Fibroblast of skin of right biceps (primary cell): ENCODE measurements at places on chromosomes 13 and 19.

- no peak for DNase-seq
Measured at GRCh38 chr13:26021516-26021915, 30.3 kb downstream of the SHISA2 start.

DNA sequence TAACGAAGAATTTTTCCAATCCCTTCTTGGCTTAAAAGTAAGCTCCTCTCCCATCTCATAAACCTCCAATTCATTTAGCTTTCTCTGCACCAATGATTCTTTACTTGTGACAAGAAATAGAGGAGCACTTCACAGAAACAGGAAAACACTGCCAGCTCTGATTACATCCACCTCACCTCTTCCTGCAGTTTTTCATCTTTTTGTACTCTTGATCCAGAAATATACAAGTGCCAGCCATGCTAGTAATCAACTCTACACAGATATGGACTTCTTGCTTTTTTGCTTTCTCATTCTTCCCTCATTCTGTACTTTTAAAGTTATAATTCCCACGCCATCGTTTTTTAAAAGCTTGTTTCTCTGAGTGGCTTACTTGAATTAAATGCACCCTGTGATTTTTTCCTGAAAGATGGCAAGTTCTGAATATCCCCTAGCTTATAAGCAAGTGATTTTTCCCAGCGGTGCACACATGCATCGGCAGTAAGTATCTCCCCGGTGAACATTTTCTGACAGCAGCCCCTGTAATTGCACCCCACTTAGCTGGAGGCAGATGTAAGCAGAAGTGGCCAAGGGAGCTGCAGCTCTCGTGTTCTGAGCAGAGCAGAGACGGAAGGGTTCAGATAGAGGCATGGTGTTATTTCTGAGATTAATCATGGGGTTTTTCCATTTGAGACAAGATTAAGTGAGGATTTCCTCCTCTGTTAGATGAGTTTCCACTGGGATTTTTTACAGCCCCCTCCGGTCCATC, 340.7 kb downstream of the SLC7A1 start:
- DNase-seq: no peak

DNA sequence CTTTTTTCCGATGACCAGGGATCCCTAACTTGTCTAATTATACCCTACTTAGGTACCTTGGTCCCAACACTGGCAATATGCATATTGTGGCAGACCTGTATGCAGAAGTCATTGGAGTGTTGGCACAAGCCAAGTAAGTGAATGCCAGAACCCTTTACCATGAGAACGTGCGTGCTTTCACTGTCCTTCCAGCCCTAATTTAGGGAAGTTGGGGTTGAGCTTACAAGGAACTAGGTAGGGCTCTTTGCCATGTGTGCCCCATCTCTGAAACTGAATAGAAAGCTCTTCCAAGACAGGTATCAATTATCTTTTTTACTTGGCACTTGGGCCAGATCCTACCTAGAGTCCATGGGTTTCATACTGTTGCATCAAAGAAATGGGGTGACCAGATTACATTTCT, 93.2 kb downstream of the FRY start:
- DNase-seq: no peak

GRCh38 chr13:57666131-57666953, 34.8 kb downstream of the PCDH17 start:
- no peak for DNase-seq
